ENCODE measurements at places on chromosomes 2 and 18. TPM values are rescaled to one million over a fixed set of nuclear protein-coding genes. Genes with fewer than 3 reads are reported as not detected.
A peak's percentile ranks its signal among the peaks of the same experiment; 100 is the strongest.

DNA sequence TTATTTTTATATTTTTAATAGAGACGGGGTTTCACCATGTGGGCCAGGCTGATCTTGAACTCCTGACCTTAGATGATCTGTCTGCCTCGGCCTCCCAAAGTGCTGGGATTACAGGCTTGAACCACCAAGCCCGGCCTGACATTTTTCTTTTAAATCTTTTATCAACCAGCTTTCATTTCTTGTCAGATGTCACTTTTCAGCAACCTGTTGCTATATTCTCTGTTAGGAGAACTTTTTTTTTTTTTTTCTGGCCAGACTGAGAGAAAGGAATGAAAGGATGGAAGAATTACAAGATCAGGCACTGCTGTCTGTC is 146.3 kb downstream of the TGIF1 start:
- H3K4me3 ChIP-seq: peak overlapping the region; percentile 86
- H3K27me3 ChIP-seq: no peaks in the 10 kb centered on the region
- peaks cover 42% of the 10 kb centered on the region for H3K4me1 ChIP-seq
- DNase-seq: no peak

DNA sequence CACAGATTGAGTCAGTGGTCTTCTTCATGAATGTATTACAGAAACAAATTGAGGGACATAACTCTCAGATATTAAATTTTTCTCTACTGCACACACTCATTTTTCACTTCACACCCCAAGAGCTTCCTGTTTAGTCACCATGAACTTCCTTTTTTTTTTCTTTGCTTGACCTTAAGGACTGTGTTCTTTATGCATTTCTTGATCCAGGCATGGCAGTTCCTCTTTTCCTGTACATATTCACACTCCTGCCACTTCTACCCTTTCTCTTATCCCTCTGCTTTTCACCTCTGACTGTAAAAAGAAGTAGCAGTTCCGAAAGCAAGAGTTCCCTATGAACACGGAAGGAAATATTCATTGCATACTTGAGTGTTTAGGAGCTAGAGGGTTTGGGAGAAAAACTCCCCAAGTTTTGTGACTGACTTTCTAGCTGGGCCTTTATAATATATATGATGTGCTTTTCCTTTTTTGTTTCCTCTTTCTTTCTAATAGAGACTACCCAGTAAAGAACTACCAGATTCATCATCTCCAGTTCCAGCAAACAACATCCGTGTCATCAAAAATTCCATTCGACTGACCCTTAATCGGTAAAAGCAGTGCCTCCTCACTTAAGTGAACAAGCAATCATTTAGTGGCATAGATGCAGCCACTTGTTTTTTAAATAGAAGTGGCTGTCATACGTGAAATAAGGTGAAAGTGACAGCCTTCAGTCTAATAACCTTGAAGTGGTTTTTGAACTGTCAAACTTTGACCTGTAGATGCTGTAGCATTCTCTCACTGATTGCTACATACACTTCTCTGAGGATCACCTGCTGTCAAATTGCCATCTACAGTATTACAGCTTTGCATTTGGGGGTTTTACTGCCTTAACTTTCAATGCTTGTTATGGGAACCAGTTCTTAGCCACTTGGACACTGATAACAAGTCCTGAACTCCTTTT is 40.8 kb downstream of the PAPOLG start:
- peaks cover 41% of the 10 kb centered on the region for H3K36me3 ChIP-seq
- H3K27ac ChIP-seq: no peak overlapping the region
- no peaks in the 10 kb centered on the region for H3K27me3 ChIP-seq
- no peak overlapping the region for H3K4me3 ChIP-seq

DNA sequence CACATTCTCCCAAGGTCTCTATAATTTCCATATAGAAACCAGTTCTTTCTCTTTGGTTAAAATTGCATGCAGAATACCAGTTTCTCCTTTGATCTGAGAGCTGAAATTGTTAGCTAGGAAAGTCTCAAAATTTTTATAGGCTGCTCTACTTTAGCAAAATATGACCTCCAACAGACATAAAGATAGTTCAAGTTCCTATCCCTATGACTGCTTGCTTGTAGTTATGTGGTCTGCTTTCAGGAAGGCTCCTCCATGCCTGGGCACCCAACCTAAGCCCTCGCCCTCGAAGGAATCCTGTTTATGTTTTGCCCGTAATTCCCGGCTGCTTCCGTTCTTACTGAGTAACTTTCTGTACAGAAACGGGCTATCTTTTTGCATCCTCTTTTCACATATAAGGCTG is 28.0 kb upstream of the LTBP1 start:
- H3K27me3 ChIP-seq: peaks cover 12% of the 10 kb centered on the region
- no peak overlapping the region for H3K27ac ChIP-seq
- H3K4me1 ChIP-seq: no peaks in the 10 kb centered on the region
- H3K4me3 ChIP-seq: no peak overlapping the region

GRCh38 chr2:136081582-136082210 is 36.3 kb downstream of the CXCR4 start:
- no peaks in the 10 kb centered on the region for H3K36me3 ChIP-seq
- H3K27me3 ChIP-seq: no peaks in the 10 kb centered on the region
- H3K27ac ChIP-seq: no peak overlapping the region
- H3K4me1 ChIP-seq: no peaks in the 10 kb centered on the region

DNA sequence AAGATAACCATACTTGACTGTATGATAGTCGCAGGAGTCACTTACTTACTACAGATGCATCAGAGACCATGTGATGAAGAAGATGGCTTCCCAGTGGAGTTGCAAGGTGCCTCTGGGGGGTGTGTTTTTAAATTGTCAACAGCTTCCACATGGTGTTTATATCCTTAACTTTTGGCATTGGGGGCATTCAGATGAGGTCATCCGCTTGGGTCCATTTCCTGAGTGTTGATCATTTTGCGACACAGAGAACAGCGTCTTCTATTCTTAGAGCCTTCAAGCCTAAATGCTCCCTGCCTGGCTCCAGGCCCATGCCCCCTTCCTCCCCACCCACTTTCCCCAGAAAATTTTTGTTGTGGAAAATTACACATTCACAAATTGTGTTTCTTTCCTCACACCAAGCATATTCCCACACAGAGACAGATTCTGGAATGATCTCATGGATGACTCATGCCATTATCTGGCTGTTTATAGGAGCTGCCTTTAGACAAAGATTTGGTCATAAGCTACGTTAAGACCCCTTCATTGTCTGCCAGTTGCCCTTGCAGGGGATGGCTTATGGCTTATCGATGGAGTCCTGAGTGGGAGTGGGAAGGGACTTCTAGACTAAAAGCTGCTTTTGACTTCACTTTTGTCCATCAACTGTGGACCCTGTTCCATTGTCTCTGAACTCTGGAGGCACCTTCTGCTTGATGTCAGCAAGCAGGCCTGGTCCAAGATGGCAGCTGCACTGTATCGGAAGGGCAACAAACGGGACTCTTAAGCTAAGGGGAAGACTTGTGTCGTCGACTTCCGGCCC is 91.8 kb downstream of the CABLES1 start:
- peak; percentile 88 for DNase-seq
- no peaks in the 10 kb centered on the region for H3K36me3 ChIP-seq

DNA sequence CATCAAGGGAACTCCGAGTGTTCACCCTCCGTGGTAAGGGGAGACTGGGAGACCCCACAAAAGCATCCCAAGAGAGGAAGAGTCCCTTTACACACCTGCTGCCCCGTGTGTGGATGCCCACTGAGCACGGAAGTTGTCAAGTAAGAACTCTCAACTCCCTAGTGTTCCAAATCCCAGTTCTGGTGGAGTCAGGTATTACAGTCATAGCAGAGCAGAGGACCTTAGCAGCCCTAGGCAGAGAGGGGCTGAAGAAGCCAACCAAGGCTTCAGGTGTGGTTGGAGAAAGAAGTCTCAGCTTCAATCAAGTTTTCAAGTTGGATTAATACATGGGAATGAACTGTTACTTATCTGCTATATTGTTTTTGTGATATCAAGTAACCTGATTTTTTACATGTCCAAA is 512.5 kb downstream of the RNF144A start:
- no peaks in the 10 kb centered on the region for H3K27me3 ChIP-seq
- no peak overlapping the region for H3K27ac ChIP-seq
- no peak overlapping the region for H3K4me3 ChIP-seq

- no peaks in the 10 kb centered on the region for H3K36me3 ChIP-seq
- H3K4me1 ChIP-seq: peaks cover 7% of the 10 kb centered on the region
- H3K4me3 ChIP-seq: no peak overlapping the region
- H3K27me3 ChIP-seq: no peaks in the 10 kb centered on the region
Measured at GRCh38 chr18:69935319-69936190, 12.1 kb downstream of the CD226 start.

DNA sequence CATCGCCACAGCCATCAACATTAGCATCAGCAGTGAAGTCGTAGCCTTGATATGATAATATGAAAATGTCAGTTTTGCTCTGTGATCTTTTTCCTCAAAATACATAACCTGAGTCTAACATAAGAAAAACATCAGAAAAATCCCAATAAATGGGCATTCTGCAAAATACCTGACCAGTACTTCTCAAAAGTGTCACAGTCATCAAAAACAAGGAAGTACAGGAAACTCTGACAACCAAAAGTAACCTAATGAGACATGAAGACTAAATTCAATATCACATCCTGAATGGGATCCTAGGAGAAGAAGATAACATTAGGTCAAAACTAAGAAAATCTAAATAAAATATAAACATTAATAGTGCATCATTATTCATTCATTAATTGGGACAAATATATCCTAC is 1731.0 kb downstream of the SUCLG1 start:
- DNase-seq: no peak
- H3K27me3 ChIP-seq: no peaks in the 10 kb centered on the region
- no peaks in the 10 kb centered on the region for H3K4me1 ChIP-seq
- H3K36me3 ChIP-seq: no peaks in the 10 kb centered on the region

DNA sequence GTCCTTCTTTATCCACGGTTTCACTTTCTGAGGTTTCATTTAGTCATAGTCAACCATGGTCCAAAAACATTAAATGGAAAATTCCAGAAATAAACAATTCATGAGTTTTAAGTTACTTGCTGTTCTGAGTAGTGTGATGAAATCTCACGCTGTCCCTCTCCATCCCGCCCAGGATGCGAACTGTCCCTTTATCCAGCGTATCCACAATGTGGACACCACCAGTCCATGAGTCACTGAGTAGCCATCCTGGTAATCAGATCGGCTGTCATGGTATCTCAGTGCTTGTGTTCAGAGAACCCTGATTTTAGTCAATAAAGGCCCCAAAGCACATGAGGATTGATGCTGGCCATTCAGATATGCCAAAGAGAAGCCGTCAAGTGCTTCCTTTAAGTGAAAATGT is 3.7 kb downstream of the SP140L start:
- no peak for DNase-seq
- H3K27ac ChIP-seq: no peak overlapping the region
- no peak overlapping the region for H3K4me3 ChIP-seq
- H3K4me1 ChIP-seq: peaks cover 14% of the 10 kb centered on the region

- DNase-seq: peak; percentile 58
- no peaks in the 10 kb centered on the region for H3K36me3 ChIP-seq
- peak overlapping the region; percentile 92 for H3K4me3 ChIP-seq
- H3K27me3 ChIP-seq: no peaks in the 10 kb centered on the region
Measured at GRCh38 chr2:200308546-200309295, 2.2 kb downstream of the SPATS2L start.

DNA sequence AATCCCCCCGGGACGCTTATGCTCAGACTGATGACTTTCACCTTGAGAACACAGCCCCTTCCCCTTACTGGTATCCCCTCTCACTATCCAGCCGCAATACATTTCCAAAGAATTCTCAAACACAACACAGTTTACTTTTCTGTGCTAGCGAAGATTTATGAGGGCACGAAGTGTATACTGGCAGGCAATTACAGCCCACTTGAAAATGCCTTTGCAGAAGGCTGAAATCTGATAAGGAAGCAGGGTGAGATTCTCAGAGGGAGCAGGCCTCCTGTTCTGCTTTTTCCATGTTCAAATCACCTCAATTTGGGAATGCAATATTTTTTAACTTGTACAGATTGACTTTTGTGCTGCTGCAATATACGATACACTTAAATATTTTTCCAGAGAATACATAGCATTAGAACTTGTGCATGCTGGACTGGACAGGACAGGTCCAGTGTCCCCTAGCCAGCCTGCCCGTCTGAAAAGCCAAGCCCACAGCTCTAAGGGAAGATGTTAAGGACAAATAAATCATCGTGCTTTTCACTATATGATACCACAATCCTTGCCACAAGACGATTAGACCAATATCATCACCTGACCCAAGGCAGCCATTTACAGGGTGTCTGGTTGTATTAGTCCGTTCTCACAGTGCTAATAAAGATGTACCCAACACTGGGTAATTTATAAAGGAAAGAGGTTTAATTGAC is 262.1 kb downstream of the EPHA4 start:
- H3K4me1 ChIP-seq: no peaks in the 10 kb centered on the region
- H3K4me3 ChIP-seq: no peak overlapping the region
- H3K36me3 ChIP-seq: no peaks in the 10 kb centered on the region
- no peak overlapping the region for H3K27ac ChIP-seq
- DNase-seq: no peak

- no peaks in the 10 kb centered on the region for H3K27me3 ChIP-seq
- H3K4me3 ChIP-seq: no peak overlapping the region
- no peak overlapping the region for H3K27ac ChIP-seq
- H3K4me1 ChIP-seq: no peaks in the 10 kb centered on the region
- H3K36me3 ChIP-seq: no peaks in the 10 kb centered on the region
- no peak for DNase-seq
Measured at GRCh38 chr18:68854786-68855391, 57.0 kb downstream of the CCDC102B start.

DNA sequence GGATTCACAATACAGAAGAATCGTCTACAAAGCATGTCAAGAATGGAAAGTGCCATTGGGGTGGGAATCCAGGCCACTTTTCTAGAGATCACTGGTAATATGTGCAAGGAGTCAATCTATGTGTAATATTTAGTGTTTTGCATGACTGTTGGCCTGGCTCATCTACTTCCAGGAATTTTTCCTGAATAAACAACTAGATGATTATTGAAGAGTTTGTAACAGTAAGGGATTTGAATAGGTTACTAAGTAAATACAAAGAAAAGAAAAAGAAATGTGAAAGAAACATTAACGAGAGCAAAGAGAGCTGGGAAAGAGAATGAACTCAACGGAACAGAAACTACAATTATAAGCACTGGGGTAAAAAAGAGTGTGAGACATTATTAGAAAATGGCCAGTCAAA is 406.0 kb downstream of the TGIF1 start:
- H3K4me1 ChIP-seq: peaks cover 11% of the 10 kb centered on the region
- H3K36me3 ChIP-seq: no peaks in the 10 kb centered on the region
- no peak overlapping the region for H3K4me3 ChIP-seq

- H3K27me3 ChIP-seq: no peaks in the 10 kb centered on the region
- no peak overlapping the region for H3K4me3 ChIP-seq
- no peak overlapping the region for H3K27ac ChIP-seq
- peak; percentile 79 for DNase-seq
Measured at GRCh38 chr2:219073413-219074129, 12.8 kb upstream of the IHH start.

DNA sequence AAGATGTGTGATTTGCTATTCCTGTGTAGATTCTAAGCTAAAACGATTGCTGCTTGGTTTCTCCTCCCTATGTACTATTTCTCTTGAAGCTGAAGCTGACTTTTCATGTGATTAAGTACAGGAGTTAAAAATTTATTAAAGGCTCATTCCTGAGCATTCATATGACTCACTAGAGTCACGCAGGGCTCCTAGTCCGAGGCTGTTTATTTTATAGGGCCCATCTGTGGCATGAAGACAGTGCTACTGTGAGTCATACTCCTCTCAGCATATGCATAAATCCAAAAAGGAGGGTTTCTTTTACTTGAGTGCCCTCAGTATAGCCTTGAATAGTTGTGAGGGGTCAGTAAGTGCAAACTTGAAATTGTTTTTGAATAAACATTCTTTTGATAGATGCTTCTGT is 378.8 kb downstream of the PTPRM start:
- DNase-seq: peak; percentile 96
- no peaks in the 10 kb centered on the region for H3K36me3 ChIP-seq
- peak overlapping the region; percentile 68 for H3K27ac ChIP-seq
- no peaks in the 10 kb centered on the region for H3K27me3 ChIP-seq
- H3K4me3 ChIP-seq: peak overlapping the region; percentile 64
- H3K4me1 ChIP-seq: peaks cover 26% of the 10 kb centered on the region

The SLC9A4 gene
- not detected for polyA plus RNA-seq

The C1QL2 gene
- not detected for polyA plus RNA-seq

The GAREM1 gene
- polyA plus RNA-seq: 0.19 TPM

Measured in GM23248 (cell line).